ENCODE measurements at places on chromosomes 1 and 21.

DNA sequence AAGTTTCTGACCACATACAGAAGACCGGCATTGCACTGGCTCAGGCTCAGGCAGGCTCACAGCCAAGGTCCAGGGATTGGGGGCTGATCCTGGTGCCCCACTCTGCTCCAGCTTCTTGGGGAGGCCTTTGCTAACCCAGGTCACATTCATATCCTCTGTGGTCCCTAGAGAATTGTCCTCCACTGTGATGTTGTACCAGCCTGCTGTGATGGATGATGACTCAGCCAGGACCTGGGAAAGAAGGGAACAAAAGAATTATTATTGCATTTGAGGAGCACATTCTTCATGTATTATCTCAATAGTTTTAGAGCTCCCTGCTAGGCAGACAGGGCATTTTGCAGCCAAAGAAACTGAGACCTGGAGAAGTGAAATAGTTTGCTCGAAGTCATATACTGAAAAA lies 114.3 kb upstream of the ETV3 start:
- DNase-seq = no peak

GRCh38 chr1:244047621-244048255 lies 3.3 kb upstream of the ZBTB18 start:
- DNase-seq = peak; percentile 41

DNA sequence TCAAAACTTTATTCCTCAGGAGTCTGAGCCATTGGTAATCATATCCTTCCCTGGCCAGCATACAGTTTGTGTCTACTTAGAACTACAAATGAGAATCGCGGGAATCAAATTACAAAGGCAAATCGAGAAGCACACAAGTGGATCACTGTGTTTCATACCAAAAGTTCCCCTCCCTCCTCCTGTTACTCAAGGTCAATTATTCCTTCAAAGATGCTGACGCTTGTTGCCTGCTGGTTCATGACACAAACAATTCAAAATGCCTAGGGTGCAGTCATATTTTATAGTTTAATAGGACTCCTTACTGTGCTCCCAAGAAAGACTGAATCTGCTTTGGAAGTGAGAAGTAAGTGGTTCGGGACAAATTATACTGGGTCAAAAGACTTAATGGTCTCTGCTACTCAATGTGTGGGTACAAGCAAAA lies 93.0 kb upstream of the PBX1 start:
- no peak for DNase-seq

DNA sequence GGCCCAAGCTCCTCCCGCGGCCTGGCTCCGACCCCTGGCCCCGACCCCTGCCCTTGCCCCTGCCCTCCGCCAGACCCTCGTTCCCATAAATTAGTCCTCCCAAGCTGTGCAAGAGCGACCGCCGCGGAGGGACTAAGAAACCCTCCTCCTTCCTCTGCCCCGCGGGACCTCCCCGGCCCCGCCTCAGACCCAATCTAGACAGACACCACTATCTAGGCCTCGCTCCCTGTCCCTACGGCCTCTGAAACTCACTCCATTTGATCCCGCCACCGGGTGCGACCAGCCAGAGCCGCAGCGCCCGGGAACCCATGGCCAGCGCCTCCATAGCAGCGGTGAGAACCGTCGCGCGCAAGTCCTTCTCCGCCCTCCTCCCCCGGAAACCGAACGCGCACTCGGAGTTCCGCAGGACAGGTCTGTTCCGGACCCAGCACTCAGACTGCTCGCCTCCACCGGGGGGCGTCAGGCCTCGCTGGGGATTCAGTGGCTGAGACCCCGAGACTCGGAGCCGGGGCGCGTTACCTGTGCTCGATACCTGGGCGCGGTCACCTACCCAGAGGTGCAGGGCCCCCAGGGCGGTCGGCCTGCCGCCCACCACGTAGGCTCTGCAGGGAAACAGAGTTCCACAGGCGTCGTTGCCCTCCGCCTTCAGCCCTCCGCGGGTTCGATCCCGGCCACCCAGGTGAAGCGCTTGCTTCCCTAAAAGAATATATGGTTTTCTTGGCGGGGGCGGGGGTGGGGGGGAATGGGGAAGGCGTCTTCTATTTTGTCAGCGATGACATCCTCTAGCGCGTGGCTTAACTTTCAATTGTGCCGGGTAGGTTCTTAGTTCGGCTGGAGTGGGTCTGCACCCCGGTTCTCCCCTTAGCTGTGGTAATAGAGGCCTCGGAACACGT lies at the start of gene MRPL39:
Gene MRPL39 (minus strand): TSS at position 331 of the 893 bp plus-strand sequence. CDS start 6 bp downstream, at position 325.
- peak; percentile 88 for DNase-seq

GRCh38 chr21:38773099-38774061 lies 32.3 kb upstream of the ETS2 start:
- DNase-seq = peak; percentile 22

GRCh38 chr1:93827633-93828366 lies 51.2 kb downstream of the DNTTIP2 start:
- DNase-seq = no peak

- DNase-seq = no peak
Measured at GRCh38 chr1:59243550-59243949, 53.3 kb upstream of the FGGY start.

DNA sequence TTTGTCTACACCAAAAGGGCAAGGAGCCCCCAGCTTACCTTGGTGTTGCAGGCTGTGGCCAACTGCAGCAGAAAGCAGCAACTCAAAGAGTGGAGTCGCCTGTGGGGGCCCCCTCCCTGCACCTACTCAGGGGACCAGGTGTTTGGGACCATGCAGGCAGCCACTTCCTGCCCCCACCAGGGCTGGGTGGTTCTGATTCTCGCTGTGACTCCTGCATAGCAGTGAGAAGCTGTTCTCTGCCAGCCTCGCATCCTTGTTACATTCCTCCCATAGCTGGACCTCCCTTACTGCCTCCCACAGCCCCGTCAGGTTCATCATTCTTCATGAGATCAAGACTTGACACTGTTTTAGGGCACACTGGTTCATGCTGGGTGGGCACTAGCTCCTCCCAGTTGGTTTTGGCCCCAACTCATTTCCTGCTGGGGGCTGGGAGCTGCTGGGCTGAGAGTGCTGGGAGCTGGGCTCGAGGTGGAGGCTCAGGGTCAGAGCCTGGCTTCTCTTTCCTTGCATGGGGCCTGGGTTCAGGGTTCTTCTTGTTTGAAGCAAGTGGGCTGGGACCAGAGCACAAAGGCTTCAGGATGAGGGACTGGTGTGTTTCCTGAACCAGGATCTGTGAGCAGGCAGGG lies 146.9 kb upstream of the C1orf174 start:
- no peak for DNase-seq
